Activated naive CD8-positive, alpha-beta T cell treated with anti-CD3 and anti-CD28 coated beads, Interleukin-2, amount 10 ng/mL, durations not matched to agents 7 days and 5 days (primary cell): ENCODE measurements at places on chromosomes 16 and 17. TPM values are rescaled to one million over a fixed set of nuclear protein-coding genes. Genes with fewer than 3 reads are reported as not detected.

DNA sequence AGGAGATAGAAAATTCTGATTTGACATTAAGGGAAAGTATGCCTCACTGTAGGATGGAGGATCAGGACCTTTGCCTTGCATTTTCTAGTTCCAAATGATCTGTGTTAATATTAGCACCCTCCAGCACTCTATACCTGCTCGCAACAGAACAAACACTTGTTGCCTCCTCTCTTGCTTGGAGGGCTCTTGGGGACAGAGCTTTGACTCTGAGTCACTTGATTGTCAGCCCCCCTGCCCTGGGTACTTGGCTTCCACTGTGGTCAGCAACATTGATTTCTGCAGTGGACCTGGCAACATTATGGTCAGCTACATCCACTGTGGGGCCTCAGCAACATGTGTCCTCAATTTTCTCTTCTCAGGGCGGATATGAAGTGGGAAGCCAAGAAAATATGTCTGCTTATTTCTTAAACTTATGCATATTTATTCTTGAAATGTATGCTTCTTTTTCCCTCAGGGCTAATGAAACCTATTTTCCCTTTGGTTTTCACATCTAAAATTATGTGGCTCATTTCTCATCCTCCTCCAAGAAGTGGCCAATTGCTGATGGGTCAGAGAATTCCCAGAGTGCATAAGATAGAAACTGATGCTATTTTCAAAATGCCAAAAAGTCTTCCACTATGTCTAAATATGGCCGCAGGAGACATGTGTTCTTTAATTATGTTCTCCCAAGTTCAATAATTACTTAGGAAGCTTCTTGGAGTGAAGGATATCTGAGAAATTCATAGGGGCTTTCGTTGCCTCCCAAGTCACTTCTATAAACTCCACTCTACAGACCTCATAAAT is 94.6 kb upstream of the SMIM36 start:
- DNase-seq = no peak
- H3K36me3 ChIP-seq = no peaks in the 10 kb centered on the region
- peaks cover 3% of the 10 kb centered on the region for H3K4me1 ChIP-seq
- H3K27me3 ChIP-seq = peaks cover 5% of the 10 kb centered on the region
- H3K4me3 ChIP-seq = no peak overlapping the region
- no peak overlapping the region for H3K27ac ChIP-seq

- H3K4me1 ChIP-seq = no peaks in the 10 kb centered on the region
- H3K27ac ChIP-seq = no peak overlapping the region
- no peak for DNase-seq
Observed at GRCh38 chr16:88058817-88059216, 107.6 kb downstream of the BANP start.

DNA sequence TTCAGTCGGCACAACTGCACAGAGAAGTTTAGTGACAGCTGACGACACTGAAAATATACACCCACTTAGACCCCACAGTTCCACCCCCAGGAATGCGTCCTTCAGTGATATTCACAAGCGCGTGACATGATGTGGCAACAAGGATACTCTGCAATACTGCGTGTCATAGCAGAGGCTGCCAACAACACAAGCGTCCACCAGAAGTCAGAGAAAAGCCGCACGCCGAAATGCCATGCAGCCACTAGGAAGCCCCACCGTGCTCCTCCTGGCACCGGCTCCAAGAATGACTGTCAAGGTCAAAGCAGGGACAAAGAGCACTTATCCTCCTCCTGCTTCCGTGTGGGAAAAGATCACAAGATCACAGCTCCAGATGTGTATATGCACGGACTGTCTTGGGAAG is 3.5 kb downstream of the ATP2A3 start:
- H3K4me3 ChIP-seq = peak overlapping the region; percentile 98
- H3K36me3 ChIP-seq = peaks cover 18% of the 10 kb centered on the region
- H3K4me1 ChIP-seq = peaks cover 54% of the 10 kb centered on the region
- H3K27me3 ChIP-seq = no peaks in the 10 kb centered on the region

GRCh38 chr17:78805301-78805700 is 23.2 kb upstream of the CYTH1 start:
- no peak overlapping the region for H3K4me3 ChIP-seq
- H3K4me1 ChIP-seq = peaks cover 24% of the 10 kb centered on the region

DNA sequence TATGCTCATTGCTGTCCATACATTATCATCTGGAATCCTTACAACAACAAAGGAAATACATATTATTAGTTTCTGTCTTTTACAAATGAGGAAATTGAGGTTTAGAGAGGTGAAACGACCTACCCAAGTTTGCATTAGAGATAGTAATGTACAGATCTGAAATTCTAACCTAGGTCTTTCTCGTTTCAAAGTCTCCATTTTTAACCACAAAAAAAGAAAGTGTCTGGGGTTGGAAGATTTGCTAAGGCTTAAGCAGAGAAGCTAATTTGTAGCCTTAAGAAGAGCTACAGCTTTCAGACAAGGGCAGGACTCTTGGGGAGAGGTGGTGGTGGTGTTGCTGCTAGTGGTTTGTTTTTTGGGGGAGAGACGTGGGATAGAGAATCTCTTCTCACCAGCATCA is 19.2 kb downstream of the CIITA start:
- peaks cover 10% of the 10 kb centered on the region for H3K36me3 ChIP-seq
- H3K4me1 ChIP-seq = no peaks in the 10 kb centered on the region
- H3K27ac ChIP-seq = no peak overlapping the region
- no peak overlapping the region for H3K4me3 ChIP-seq
- no peak for DNase-seq

DNA sequence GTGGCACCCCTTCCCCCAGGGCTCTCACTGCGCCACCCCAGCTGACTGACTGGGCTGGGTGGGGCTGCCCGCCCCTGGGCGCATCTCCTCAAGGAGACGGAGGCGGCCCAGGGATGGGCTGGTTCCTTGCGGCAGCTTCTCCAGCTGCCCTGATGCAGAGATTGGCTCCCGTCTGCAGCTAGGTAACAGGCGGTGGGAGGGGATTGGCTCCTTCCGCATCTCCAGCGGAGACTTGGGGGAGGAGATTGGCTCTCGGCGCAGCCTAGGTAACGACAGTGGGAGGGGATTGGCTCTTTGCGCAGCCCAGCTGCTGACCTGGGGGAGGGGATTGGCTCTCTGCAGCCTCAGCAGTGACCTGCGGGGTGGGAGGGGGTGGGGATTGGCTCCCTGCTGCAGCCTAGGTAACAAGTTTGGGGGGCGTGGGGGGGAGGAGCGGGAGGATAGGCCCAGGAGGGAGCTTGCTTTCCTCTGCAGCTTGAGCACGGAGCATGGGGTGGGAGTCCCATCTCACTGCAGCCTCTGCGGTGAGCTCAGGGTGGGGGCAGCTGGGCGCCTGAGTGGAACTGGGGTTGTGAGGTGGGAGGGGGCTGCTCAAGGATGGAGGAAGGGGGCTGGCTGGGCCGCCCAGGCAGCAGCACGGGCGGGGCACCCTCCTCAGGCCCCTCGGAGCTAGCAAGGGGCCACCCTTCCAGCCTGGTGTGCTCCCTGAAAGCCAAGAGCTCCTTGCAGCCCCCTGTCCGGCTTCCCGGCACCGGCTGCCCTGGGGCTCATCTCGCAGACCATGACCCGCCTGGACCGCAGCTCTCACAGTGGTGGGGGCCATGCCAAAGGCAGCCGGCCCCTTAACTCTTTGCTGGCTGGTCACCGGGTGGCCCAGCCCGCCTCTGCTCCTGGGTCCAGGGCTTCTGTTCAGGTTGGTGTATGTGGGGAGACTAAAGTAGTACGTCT is 6.4 kb downstream of the NFE2L1 start:
- H3K27ac ChIP-seq = peak overlapping the region; percentile 68
- H3K4me3 ChIP-seq = peak overlapping the region; percentile 21
- peaks cover 52% of the 10 kb centered on the region for H3K4me1 ChIP-seq

DNA sequence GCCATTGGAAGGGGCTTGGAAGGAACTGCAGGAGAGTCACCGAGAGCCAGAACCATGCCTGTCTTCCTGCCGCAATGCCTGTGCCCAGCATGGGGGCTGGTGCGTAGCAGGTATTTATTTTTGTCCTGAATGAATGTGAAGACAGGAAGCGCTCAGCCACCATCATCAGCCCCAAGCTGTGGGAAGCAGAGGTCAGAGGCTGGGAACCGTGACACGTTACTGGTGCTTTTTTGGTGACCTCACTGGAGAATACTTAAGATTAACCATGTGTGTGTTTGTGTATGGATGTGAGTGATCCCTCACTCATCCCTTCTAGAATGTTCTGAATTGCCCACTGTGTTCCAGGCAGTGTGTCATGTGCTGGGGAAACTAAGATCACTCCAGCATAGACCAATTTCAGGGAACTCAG is 343.8 kb downstream of the SNX29 start:
- no peak overlapping the region for H3K4me3 ChIP-seq
- DNase-seq = no peak
- H3K4me1 ChIP-seq = peaks cover 1% of the 10 kb centered on the region
- H3K27ac ChIP-seq = peak overlapping the region; percentile 25
- H3K27me3 ChIP-seq = no peaks in the 10 kb centered on the region

- H3K27me3 ChIP-seq = peaks cover 19% of the 10 kb centered on the region
- peaks cover 8% of the 10 kb centered on the region for H3K36me3 ChIP-seq
- H3K4me3 ChIP-seq = no peak overlapping the region
- H3K27ac ChIP-seq = no peak overlapping the region
- peaks cover 14% of the 10 kb centered on the region for H3K4me1 ChIP-seq
Observed at GRCh38 chr17:80999536-81000333, 8.1 kb downstream of the CHMP6 start.

- no peaks in the 10 kb centered on the region for H3K4me1 ChIP-seq
- no peaks in the 10 kb centered on the region for H3K36me3 ChIP-seq
- H3K4me3 ChIP-seq = no peak overlapping the region
- DNase-seq = no peak
Observed at GRCh38 chr16:75957870-75958269, 231.6 kb upstream of the CPHXL start.

GRCh38 chr16:8751481-8752311 is 45.7 kb downstream of the TMEM186 start:
- H3K4me3 ChIP-seq = no peak overlapping the region
- no peaks in the 10 kb centered on the region for H3K4me1 ChIP-seq
- no peak overlapping the region for H3K27ac ChIP-seq

- H3K27me3 ChIP-seq = no peaks in the 10 kb centered on the region
- peaks cover 29% of the 10 kb centered on the region for H3K36me3 ChIP-seq
- no peak overlapping the region for H3K4me3 ChIP-seq
- no peak for DNase-seq
Observed at GRCh38 chr17:72822358-72823023, 270.0 kb downstream of the SLC39A11 start.

DNA sequence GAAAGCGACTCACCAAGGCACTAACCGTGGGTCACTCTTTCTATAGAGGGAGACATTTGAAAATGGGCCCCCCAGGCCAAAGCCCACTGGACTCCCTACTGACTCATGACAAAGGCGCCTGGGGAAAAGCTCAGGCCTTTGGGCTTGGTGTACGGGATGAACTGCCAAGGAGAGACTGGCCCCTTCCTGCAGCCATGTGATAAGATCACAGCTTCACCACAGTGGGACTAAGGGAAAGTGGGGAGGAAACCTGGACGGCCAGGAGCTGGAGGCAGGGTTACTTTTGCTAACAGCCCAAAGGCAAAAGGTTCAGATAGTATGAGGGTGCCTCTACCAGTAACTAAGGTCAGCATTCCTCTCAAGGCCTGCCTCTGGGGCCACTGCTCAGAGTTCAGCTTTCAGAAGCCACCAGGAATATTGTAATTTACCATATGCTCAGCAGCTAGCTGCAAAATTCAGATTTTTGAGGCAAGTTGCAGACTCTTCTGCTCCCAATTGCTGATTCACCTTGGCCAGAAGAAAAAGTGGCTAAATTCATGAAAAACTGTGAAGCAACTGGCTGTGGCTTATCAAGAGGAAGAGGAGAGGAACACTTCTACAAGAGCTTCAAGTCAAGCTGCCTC is 37.1 kb upstream of the SLC25A19 start:
- peak overlapping the region; percentile 17 for H3K27ac ChIP-seq
- no peaks in the 10 kb centered on the region for H3K27me3 ChIP-seq
- DNase-seq = no peak
- H3K36me3 ChIP-seq = peaks cover 20% of the 10 kb centered on the region
- H3K4me3 ChIP-seq = no peak overlapping the region

GRCh38 chr17:64385187-64386083 is 5.2 kb downstream of the PECAM1 start:
- H3K27me3 ChIP-seq = no peaks in the 10 kb centered on the region
- peak; percentile 59 for DNase-seq
- H3K4me3 ChIP-seq = peak overlapping the region; percentile 58
- peak overlapping the region; percentile 74 for H3K27ac ChIP-seq
- H3K36me3 ChIP-seq = peaks cover 68% of the 10 kb centered on the region
- peaks cover 60% of the 10 kb centered on the region for H3K4me1 ChIP-seq

- no peak for DNase-seq
- peaks cover 1% of the 10 kb centered on the region for H3K36me3 ChIP-seq
- no peaks in the 10 kb centered on the region for H3K27me3 ChIP-seq
- H3K4me1 ChIP-seq = peaks cover 38% of the 10 kb centered on the region
- no peak overlapping the region for H3K27ac ChIP-seq
Observed at GRCh38 chr17:77839698-77840512, 118.6 kb upstream of the TNRC6C start.

- peaks cover 2% of the 10 kb centered on the region for H3K36me3 ChIP-seq
- H3K27ac ChIP-seq = no peak overlapping the region
- peaks cover 13% of the 10 kb centered on the region for H3K27me3 ChIP-seq
- H3K4me3 ChIP-seq = no peak overlapping the region
- no peak for DNase-seq
Observed at GRCh38 chr16:30041841-30042240, 10.8 kb upstream of the TLCD3B start.

DNA sequence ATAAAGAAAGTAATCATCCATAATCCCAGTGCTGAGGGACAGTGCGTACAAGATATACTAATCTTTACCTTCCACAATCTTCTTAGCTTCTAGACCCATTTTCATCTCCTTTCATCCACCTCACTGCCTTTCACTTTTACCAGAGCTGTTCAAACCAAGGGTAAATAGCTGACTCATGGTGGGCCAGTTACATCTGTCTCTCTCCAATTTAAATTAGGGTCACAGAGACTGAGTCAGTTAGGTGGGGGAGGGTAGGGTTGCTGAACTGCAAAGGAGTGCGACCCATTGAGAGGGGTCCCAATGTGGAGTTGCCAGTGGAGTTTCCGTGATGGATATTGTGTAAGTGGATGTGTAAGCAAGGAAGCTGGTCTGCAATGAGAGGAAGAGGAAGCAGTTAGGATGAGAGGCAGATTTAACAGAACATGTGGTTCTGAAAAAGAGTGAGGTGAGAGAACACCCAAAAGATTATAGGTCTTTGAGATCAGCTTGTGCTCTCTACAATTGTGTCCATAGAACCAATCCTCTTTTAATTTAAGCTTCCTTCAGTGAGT is 83.5 kb downstream of the GP2 start:
- H3K36me3 ChIP-seq = no peaks in the 10 kb centered on the region
- H3K4me3 ChIP-seq = no peak overlapping the region
- no peak for DNase-seq
- no peaks in the 10 kb centered on the region for H3K4me1 ChIP-seq

- H3K27me3 ChIP-seq = peaks cover 7% of the 10 kb centered on the region
- no peak overlapping the region for H3K4me3 ChIP-seq
- no peaks in the 10 kb centered on the region for H3K4me1 ChIP-seq
- H3K27ac ChIP-seq = no peak overlapping the region
- DNase-seq = no peak
- no peaks in the 10 kb centered on the region for H3K36me3 ChIP-seq
Observed at GRCh38 chr16:6482696-6483468, 849.8 kb upstream of the RBFOX1 start.

The MAPT gene
- total RNA-seq = 0.69 TPM

The MRC2 gene
- total RNA-seq = 1.6 TPM

The CSH1 gene
- not detected for total RNA-seq

The CCL17 gene
- not detected for total RNA-seq

The NOG gene
- total RNA-seq = 2.8 TPM

The DPEP3 gene
- 0.64 TPM for total RNA-seq

The FA2H gene
- total RNA-seq = not detected

The TNS4 gene
- 9.0 TPM for total RNA-seq

The SLC12A3 gene
- not detected for total RNA-seq
